ENCODE measurements at places on chromosomes 13 and 19.

DNA sequence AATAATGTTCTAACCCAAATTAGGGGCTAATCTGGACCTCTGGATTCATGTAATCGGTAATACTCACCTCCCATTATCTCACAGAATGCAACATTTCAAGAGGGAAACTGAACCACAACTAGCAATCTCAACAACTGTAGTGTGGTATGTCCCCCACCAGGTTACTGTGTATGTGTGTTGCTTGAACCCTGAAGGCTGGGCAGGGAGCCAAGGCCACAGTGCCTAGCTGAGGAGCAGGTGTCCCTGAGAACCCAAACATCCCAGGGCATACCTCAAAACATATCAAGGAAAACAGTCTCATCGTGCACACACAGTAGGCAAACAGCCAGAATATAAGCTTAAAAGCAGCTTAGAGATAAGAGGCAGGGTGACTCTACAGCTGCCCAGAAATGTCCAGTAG lies 20.5 kb upstream of the NEK3 start:
- no peak for DNase-seq

DNA sequence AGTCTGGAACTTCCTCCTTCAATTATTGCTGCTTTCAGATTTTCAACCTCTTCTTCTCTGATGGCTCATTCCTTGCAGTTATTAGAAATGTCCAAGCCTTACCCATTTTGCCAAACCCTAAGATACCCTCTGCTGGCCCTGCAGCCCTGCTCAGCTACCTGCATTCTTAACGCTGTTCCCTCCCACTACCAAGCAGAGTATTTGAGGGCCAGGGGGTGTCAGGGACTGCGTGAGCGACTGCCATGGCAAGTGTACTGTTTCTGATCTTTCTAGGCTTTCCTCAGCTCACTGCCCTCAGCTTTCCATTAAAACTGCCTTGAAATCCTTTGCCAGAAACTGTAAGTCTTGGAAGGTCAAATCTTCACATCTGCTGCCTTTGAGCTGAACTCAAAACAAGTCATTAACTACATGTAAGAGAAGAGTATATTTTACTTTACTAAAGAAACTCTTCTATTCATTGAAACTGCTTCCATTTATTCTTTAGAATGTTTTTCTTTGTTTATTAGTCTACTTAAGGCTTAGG lies 41.0 kb downstream of the HS6ST3 start:
- DNase-seq, result no peak

GRCh38 chr19:17235971-17236777 lies 9.5 kb downstream of the NR2F6 start:
- DNase-seq, result no peak

GRCh38 chr19:58203814-58204475 lies 21.1 kb downstream of the ZNF274 start:
- no peak for DNase-seq

DNA sequence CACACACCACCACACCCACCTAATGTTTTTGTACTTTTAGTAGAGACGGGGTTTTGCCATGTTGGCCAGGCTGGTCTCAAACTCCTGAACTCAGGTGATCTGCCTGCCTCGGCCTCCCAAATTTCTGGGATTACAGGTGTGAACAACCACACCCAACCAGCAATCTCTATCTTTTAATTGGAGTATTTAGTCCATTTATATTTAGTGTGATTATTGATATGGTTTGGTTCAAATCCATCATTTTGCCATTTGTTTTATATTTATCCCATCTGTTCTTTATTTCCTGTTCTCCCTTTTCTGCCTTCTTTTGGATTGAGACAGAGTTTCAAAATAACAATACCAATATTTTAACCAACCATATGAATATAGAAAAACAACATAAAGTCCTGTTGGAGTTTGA lies 4.1 kb downstream of the ZNF420 start:
- no peak for DNase-seq

DNA sequence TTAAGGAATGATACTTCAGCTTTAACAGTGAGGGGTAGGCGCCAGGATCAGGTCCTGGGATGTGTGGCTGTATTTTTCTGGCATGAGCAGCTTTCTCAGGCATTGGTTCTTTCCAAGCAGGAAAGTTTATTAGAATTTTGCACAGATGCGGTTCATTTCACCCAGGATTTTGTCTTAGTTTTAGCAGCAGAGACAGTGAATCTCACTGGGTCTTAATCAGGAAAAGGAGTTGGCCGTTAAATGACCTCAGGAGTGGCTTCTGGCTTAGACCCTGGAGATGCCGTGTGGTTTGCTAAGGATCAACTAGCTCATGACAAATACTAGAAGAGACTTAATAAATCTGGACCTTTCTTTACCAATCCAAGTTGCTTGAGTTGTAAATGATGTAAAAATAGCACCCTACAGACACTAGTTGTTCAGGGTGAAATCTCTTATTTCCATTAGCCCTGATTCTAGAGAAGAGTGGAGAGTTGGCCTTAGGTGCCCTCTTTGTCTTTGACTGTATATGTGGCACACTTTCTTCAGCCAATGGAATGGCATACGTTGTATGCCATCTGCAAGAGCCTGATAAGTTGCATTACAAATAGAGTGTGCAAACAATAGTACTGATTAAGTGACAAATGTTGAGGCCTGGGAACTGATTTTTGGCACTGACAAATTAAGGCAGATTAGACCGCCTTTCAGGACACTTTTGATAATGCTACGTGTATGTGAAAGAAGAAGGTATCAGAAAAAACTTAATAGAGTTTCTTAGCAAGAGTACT lies 34.0 kb downstream of the LRCH1 start:
- no peak for DNase-seq

DNA sequence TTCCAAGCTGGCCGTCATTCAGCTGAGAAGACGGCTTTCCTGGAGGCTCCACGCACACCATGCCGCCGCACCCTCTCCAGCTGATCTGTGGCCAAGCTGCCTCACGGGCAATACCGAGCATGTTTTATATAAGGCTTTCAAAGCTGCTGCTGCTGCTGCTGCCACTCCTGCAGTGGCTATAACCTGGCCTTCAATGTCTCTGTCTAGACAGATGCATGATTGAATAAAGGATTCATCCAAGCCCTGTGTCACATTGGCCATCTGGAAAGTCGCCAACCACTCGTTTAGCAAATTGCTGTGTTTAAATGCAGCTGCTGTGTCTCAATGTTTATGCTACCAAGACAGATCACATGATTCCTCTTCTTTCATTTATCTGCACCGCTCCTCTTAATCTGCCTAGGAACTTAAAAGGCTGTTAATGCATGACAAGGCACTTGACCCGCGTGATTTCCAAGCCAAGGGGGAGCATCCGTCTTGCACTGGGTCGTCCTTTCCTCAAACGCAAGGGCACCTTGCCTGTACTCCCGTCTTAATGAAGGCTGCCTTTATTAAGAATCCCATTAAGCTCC lies 114.3 kb downstream of the TEX26 start:
- DNase-seq, result peak; percentile 85

DNA sequence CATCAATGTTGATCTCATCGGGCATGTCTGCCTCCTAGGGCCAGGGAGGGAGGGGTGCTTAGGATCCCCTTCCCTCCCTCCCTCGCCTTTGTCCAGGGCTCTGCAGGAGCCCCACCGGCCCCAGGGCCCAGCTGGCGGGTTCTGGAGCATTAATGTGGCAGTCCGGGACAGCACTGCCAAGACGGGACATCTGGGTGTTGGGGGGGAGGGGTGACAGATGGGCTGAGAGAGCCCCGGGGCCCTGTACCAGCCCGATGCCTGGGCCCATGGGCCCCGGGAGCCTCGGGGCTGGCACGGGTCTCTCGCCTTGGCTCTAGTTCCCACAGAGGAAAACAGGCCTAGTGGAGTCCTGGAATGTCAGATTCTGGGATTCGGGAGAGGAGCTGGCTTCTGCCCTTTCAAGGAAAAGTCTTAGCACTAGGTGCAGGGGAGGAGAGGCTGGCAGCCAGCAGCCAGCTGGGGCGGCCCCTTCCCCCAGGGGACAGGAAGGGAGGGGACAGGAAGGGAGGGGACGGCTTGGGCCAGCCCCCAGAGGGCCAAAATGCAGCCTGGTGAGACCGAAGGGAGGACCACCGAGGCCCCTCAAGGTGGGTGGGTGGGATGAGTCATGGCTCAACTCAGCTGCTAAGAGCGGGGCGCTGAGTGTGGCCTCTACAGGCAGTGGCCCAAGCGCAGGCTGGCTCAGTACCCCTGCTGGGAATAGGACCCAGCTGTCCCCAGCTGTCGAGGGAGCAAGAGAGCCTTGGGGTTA lies 3.1 kb downstream of the PPP1R14A start:
- DNase-seq, result peak; percentile 22

DNA sequence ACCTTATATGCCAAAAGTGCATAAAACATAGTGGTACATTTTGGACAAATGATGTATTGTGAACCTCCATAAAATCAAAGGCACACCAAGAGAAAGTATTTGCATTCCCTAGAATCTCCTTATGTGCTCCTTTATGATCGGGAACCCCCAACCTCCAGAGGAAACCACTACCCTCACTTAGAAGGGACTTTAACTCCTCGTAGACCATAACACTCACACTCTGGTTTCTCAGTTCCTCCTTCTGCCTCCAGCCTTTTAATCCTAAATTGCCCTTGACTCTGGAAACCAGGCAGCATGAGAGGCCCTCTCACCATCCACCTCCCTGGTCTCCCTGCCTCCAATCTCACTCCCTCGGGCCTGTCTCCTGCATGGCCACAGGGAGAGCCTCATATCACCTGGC lies 9.8 kb upstream of the KCNN4 start:
- DNase-seq, result no peak

GRCh38 chr13:110298505-110299282 lies 8.3 kb downstream of the COL4A1 start:
- no peak for DNase-seq

Data from retina (tissue), 1 donor.